ENCODE measurements at places on chromosomes 4 and X.

GRCh38 chr4:65120287-65120686 lies 550.0 kb downstream of the EPHA5 start:
- DNase-seq: no peak

GRCh38 chr4:56038487-56039162 lies 89.9 kb downstream of the CEP135 start:
- DNase-seq: no peak

GRCh38 chr4:141914746-141915145 lies 278.4 kb downstream of the IL15 start:
- no peak for DNase-seq

DNA sequence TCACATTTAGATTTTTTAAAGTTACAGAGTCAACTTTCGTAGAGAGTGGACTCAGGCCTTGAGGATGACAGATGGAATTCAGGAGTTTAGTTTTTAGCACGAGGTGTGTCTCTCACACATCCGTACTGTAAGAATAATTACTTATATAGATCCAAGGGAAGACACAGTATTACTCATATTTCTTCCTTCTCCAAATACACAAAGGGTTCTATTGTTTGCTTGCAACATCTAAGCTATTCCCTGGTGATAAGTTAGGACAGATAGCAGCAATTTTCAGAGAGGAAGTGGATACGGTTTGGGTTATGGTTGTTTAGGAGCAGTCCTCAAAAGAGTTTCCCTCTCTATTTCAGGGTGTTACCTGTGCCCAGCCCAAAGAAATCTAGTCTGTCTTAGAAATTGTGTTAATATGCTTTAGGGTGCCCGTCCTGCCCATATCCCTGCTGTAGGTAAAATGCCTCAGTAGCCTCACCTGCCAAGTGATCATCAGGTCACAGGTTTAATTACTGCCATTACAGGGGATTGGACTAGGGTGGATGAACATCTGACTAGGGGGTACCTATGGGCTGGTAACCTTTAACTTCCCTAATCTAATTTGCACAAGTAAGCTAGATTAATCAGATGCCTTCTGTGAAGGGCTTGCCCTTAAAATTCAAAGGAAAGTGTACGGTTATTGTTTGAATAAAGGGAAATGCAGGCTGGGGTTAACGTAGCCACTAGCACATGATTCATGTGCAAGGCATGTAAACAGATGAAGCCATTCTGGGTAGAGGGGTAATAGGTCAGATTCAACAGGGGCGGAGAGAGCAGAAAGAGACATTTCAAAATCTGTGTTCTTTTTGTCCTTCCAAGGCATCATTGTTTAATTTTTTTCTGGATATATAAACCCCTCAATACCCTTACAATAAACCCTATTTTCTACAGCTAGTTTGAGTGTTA lies 8.7 kb upstream of the PPP3CA start:
- DNase-seq: peak; percentile 71

DNA sequence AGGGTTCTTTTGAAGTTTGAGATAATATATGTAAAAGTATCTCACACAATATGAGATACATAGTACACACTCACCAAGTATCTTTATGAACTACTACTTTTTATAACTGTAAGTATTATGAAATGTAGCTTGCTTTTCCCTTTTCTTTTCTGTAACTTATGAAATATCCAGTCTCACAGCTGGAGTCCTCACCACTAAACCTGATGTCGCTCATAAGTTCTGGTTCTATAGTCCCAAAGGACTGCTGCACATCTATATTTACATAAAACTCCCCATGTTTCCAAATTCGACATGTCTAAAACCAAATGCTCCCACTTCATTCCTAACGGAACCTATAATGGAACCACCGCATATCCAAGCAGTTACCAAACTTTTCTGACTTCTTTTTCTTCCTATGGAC lies 186.5 kb upstream of the SLC7A11 start:
- DNase-seq: no peak
